BE2C (cell line): ENCODE measurements at places on chromosomes 2 and 18.

DNA sequence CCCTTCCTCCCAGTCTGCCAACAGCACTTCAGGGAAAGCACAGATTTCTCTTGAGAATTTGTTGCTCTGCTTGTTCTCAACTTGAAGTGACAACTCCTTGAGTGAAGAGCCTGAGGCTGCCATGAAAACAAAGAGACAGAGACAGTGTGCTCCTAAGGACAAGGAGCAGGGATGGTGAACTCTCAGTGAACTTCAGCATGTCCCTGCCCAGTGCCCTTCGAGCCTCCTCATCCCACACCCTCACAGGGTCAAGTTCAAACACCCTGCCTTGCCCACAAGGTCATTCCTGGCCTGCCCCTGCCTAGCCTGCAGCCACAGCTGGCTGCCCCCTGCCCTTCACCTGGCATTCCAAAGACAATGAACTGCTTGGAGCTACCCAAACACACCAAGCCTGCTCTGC is 343.5 kb upstream of the KLHL29 start:
- DNase-seq = no peak

DNA sequence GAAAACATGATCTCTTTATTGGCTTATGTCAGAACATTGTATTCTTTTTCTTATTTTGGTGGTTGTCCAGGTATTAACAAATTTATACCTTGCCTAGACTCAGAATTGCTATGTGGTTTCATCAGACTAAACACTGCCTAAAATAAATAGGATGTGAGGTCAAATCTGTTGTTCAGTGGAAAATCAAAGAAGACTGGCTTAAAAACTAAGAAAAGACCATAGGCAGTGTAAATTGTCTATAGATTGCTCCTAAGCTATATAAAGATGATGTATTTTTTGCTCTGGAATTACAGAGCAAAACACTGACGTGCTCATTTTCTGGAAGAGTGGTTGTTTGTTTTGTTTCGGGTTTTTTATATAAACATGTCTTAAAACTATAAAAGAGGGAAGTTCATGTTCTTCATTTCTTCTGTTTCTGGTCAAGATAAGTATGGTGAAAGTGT is 266.0 kb downstream of the ALPK2 start:
- DNase-seq = no peak

- DNase-seq = no peak
Measured at GRCh38 chr18:58514773-58515172, 114.1 kb downstream of the ALPK2 start.

GRCh38 chr2:62038975-62039771 is 133.7 kb downstream of the COMMD1 start:
- no peak for DNase-seq

DNA sequence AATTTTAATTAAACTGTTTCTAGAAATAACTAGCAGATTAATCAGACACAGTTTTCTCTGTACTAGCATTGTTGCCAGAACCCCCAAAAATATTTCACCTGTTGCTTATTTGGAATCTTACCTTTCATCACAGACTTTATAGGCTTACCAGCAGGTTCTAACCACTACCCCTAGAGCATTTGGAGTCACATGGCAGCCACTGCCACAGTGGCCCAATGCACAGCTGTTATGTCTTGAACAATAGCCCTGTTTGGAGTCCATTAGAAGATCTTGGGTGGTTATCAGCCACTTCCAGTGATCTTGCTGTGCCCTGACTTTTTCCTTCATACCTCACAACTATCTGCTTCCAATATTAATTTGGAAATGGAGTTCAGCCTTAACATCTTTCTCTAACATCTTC is 186.2 kb upstream of the TANK start:
- no peak for DNase-seq

DNA sequence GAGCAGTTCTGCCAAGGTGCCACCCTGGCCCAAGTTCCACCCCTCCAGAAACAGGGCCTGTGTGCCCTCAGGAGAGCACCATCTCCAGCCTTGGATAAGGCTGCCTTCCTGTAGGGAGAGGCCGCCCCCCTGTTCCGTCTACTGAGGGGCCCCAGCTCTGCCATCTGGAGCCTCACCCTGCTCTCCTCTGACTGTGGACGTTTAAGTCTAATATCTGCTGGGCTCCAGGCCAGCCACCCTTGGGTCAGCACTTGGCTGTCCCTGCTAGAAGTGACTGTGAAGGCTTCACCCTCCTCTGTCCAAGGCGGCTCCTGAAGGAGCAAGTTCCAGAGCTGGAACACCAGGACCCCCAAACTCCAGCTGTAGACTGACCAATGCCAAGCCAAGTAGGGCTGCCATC is 26.3 kb downstream of the RHOB start:
- DNase-seq = no peak
